ENCODE measurements at places on chromosomes 1 and 21. TPM values are rescaled to one million over a fixed set of nuclear protein-coding genes. Genes with fewer than 3 reads are reported as not detected.

DNA sequence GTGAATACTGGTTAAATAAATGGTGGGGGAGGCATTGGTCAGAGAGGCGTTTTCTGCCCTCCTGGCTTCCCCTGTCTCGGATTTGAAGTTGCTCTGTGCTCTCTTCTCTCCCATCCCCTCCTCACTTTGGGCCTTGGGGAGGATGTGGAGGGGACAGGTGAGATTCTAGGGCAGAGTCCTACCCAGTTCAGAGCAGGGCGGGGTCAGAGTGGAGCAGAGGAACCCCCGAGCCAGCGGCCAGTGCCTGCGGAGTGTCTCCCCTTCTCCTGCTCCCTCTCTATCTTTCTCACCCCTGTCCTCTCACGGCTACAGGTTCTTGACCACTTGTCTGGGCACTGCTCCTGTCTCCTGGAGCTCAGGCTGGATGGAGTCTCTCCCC is 8.1 kb downstream of the KNCN start:
- DNase-seq = no peak

GRCh38 chr1:231983588-231984193 is 357.1 kb downstream of the DISC1 start:
- DNase-seq = no peak

DNA sequence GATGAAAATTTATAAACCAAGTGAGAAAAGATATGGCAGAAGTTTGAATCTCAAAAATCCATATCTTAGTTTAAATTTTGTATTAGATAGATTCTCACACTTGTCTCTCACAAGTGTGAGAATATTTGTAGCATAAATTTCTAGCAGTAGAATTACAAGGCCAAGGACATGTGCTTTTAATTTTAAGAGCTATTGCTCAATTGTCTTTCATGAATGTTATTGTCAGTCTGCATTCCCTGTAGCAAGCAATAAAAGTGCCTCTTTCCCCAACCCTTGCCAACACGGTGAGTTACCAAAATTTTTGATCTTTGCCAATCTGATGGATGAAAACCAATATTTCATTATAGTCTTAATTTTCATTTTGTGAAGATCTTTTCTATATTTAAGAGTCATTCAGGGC is 64.0 kb downstream of the CTH start:
- no peak for DNase-seq

- DNase-seq = no peak
Observed at GRCh38 chr1:78745111-78745510, 95.5 kb downstream of the IFI44 start.

- DNase-seq = peak; percentile 84
Observed at GRCh38 chr1:108057541-108057940, 92.6 kb upstream of the VAV3 start.

DNA sequence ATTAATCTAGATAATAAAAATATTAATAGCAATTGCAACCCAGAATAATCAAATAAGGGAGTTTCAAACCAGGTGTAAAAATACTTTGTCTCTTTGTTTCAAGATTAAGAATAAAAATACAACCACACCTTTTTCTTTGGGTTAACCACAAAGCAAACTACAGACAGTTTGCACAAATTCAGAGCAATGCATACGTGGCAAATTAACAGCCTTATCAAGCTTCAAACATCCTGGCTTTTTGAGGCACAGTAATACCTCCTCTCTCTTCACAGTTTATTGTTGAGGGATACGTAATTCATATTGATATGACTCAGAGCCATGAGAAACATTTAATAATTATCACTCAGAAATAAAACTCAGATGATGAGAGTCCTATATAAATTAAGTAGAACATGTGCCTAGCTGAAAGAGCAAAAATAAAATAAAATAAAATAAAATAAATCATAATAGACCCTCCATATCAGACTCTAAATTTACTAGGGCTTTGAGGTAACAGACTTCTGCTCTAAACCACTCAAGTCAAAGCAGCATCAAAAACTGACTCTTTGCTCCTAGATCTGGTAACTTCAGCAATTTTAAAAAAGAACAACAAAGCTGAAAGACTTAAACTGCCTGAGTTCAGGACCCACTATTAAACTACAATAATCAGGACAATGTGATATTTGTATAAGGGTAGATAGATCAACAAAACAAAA is 11.4 kb downstream of the EDEM3 start:
- DNase-seq = no peak

DNA sequence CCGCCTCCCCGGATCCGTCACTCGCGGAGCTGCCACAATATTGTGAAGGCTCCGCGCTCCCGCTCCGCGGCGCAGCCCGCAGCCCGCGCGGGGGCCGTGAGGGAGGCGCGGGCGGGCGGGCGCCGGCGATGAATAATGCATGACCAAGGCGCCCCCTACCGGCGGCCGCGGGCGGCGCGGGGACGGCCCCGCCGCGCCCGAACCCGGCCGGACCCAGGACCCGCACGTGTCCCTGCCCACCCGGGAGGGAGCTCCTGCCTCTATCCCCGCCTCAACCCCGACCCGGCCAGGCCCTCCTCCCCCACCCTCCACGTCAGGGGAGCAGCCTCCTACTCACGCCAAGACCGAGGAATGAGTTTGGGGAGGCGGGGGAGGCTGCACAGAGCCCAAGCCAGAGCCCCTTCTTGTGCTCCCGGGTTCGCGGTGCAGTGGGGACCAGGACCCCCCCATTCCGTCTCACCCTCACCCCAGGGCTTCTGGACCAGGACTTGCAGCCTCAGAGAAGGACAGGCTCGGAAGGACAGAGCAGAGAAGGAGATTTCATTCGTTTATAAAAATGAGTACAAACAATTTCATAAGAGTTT is 70.8 kb upstream of the CASZ1 start:
- DNase-seq = peak; percentile 15

DNA sequence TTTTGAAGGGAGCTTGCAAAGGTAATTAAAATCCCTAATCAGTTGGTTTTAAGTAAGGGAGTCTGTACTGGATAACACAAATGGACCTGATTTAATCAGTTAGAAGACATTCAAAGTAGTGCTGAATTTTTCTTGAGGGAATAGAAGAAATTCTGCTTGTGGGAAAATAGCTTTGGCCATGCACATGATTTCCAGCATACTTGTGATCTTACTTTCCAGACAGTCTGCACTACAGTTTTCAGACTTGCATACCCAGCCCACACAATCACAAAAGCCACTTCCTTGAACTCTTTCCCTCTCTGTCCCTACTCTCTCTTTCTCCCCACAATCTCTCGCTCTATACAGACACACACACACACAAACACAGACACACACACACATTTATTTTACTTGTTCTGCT is 852.1 kb downstream of the PLA2G4A start:
- DNase-seq = peak; percentile 27

DNA sequence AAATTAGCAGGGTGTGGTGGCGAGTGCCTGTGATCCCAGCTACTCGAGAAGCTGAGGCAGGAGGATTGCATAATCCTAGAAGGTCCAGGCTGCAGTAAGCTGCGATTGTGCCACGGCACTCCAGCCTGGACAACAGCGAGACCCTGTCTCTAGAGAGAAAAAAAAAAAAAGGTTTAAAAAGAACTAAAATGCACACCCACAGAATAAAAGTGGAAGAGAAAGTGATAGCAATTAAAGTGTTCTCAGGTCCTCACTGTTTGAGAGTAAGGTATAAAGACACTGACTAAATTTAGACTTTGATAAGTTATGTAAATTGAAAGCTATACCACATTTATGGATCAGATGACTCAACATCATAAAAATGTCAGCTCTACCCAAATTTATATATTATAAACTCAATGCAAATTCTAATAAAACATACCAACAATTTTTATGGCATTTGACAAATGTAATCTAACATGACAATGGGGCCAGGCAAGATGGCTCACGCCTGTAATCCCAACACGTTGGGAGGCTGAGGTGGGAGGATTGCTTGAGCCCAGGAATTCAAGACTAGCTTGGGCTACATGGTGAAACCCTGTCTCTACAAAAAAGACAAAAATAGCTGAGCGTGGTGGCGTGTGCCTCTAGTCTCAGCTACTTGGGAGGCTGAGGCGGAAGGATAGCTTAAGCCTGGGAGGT is 11.8 kb downstream of the ZBTB17 start:
- DNase-seq = no peak

L1TD1 gene
- total RNA-seq = not detected

RGS4 gene
- total RNA-seq = 174 TPM

Measured in LHCN-M2 (cell line).